ENCODE measurements at places on chromosomes 11 and 22. TPM values are rescaled to one million over a fixed set of nuclear protein-coding genes. Genes with fewer than 3 reads are reported as not detected.

The POU2AF2 gene
- total RNA-seq = not detected

DNA sequence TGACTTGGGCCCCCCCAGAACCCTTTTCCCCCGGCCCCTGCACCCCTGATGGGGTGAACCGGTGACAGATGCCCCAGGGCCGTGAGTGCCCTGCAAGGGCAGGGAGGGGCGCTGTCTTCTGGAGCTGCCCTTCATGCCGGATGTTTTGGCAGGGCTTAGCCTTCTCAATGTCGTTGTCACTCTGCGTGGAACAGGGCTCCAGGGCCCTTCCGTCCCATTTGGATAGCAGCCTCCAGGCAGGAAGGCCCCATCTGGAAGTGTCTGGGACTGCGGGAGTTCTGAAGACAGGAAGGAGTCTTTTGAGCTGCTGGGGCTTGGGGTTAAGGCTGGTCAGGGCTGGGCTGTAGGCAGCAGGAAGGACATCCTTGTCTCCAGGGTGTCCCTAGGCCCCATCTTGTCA lies 4.6 kb downstream of the FRMD8 start:
- no peak for DNase-seq
- H3K27me3 ChIP-seq = no peaks in the 10 kb centered on the region
- peaks cover 31% of the 10 kb centered on the region for H3K36me3 ChIP-seq
- peaks cover 50% of the 10 kb centered on the region for H3K4me1 ChIP-seq
- no peak overlapping the region for H3K4me3 ChIP-seq
- H3K27ac ChIP-seq = peak overlapping the region; percentile 67

The SGSM1 gene
- total RNA-seq = 3.8 TPM

DNA sequence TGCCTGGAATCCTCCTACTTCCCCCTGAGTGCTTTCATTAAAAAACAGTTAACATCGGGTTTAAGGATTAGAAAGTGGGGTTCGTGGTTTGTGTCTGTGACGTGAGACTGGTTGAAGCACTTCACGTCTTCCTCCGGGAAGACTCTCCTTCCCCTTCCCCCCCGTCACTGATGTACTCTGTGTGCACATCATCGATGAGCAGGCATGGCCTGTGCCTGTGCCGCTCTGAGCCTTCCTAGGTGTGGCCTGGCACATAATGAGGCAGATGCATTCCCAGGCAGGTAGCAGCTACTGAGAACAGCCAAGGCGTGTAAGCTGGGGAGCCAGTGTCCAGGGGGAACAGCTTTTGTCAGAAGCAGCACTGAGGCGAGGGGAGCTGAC lies 93.8 kb downstream of the BCR start:
- H3K4me1 ChIP-seq = peaks cover 9% of the 10 kb centered on the region
- no peaks in the 10 kb centered on the region for H3K27me3 ChIP-seq
- no peak overlapping the region for H3K4me3 ChIP-seq

GRCh38 chr11:47589977-47590861 lies 3.7 kb downstream of the FAM180B start:
- peaks cover 13% of the 10 kb centered on the region for H3K4me1 ChIP-seq
- H3K4me3 ChIP-seq = peak overlapping the region; percentile 8
- H3K27me3 ChIP-seq = peaks cover 34% of the 10 kb centered on the region
- no peaks in the 10 kb centered on the region for H3K36me3 ChIP-seq
- no peak overlapping the region for H3K27ac ChIP-seq

DNA sequence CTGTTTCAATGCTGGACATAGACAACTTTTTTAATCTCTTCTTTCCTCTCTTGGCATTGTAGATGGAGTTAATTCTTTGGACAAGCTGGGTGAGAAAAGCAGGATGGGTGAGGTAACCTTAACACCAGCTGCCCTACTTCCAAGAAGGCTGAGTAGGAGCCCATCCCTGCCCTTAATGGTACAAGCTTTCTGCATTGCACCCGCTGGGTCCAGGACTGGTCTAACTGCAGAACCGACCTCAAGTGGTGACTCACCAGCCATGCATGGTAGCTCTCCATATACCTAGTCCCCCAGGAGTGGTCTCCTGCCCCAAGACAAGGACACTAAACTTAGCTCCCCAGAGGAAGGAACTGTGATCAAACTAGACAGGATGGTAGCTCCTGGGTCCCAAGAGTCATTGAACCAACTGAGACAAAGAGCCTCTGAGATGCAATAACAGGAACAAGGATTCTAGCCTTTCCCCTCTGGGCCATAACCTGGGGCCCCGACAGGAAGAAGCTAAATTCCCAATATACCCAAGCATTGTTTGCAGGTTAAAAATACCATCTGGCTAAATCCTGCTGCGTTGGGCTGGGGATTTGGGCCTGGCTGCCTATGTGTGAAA lies 32.1 kb downstream of the RPL27A start:
- no peak overlapping the region for H3K4me3 ChIP-seq
- peaks cover 30% of the 10 kb centered on the region for H3K4me1 ChIP-seq
- H3K27me3 ChIP-seq = no peaks in the 10 kb centered on the region
- no peak overlapping the region for H3K27ac ChIP-seq

The TSGA10IP gene
- total RNA-seq = not detected

The THOC5 gene
- 43.0 TPM for total RNA-seq

GRCh38 chr22:49871482-49871881 lies 17.8 kb downstream of the ZBED4 start:
- DNase-seq = no peak
- H3K36me3 ChIP-seq = no peaks in the 10 kb centered on the region
- no peak overlapping the region for H3K4me3 ChIP-seq
- H3K4me1 ChIP-seq = no peaks in the 10 kb centered on the region

The NXF1 gene
- 96.2 TPM for total RNA-seq

The KRTAP5-1 gene
- not detected for total RNA-seq

GRCh38 chr11:130580372-130580771 lies 131.9 kb downstream of the ADAMTS15 start:
- no peaks in the 10 kb centered on the region for H3K36me3 ChIP-seq
- no peaks in the 10 kb centered on the region for H3K27me3 ChIP-seq
- no peak overlapping the region for H3K4me3 ChIP-seq
- no peak for DNase-seq
- peak overlapping the region; percentile 68 for H3K27ac ChIP-seq
- H3K4me1 ChIP-seq = no peaks in the 10 kb centered on the region

- no peak overlapping the region for H3K27ac ChIP-seq
- H3K4me1 ChIP-seq = peaks cover 7% of the 10 kb centered on the region
- H3K4me3 ChIP-seq = no peak overlapping the region
- DNase-seq = no peak
Observed at GRCh38 chr11:34169686-34170085, 64.3 kb downstream of the NAT10 start.
